Activated CD4-positive, CD25-positive, alpha-beta regulatory T cell treated with anti-CD3 and anti-CD28 coated beads, Interleukin-2, amount 50 U/mL, for 16 hours (primary cell): ENCODE measurements at places on chromosomes 1 and 21.

DNA sequence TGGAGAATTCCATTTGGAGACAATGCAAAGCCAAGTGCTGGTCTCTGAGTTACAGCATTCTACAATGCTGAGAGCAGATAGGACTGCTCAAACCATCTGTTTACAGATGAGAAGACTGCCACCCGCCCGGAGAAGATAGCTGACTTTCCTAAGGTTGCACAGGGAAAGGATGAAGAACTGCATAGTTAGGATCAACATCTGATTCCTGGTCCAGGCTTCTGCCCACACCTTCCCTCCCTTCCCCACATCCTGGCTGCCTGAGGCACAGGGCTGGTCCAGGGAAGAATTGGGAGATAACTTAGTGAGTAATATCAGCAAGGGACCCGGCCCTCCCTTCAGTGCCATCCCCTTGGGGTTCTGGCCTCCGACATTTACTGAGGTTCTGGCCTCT is 2.0 kb downstream of the SERINC2 start:
- DNase-seq: no peak

DNA sequence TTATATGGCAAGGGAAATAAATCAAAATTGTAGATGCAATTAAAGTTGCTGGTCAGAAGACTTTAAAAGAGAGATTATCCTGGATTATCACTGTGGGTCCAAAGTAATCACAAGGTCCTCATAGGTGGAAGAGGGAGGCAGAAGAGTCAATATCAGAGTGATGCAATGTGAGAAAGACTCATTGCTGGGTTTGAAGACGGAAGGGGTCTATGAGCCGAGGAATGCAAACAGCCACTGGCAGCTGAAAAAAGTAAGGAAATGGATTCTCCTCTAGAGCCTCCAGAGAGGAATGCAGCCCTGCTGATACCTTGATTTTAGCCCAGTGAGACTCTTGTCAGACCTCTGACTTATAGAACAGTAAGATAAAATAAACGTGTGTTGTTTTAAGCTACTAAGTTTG is 59.8 kb upstream of the MUTYH start:
- no peak for DNase-seq

DNA sequence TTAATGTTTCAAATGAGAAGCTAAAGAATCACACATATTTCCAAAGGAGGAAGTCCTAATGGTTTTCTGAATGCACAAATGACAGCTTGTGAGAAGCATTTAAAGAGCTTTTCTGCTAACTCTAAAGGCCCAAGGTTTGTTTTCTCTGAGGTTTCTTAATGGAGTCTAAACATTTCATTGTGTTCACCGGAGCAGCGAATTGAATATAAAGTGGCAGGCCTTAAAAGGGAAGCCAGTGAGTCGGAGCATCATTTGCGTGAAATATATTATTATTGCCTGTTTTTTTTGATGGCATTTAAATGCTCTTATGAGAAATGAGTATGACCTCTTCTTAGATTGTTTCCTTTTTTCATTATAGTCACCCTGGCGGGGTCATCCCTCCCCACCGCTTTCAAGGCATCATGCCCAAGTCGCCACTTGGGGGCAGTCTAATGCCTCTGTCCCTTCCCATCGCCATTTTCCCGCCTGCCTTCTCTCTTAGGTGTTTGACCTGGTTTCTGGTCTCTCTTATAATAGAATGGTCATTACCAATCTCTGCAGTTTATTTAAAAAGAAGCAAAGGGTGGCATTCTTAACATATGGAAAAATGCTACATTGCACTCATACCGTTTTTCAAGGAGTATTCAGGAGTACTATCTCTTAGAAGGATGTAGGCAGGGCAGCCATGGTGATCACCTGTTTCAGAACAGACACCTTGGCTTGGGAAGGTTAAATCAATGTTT is 25.3 kb upstream of the OVAAL start:
- DNase-seq: peak; percentile 24

DNA sequence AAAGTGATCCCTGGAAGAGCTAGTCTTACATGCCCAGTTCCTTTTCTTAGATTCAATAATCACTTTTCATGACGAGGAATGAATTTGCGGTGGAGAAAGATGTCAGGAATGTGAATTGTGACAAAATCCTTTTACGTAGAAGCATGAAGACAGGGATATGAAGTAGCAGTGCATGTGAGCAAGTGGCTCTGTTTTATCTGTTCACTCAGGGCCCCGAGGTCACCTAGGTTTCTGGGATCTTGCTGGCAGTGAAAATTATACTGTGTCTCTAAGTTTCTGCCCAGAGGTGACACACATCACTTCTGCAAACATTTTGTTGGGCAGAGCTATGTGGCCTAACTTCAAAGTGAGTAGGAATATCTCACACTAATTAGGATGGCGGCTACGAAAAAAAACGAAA is 79.3 kb downstream of the USP25 start:
- no peak for DNase-seq

DNA sequence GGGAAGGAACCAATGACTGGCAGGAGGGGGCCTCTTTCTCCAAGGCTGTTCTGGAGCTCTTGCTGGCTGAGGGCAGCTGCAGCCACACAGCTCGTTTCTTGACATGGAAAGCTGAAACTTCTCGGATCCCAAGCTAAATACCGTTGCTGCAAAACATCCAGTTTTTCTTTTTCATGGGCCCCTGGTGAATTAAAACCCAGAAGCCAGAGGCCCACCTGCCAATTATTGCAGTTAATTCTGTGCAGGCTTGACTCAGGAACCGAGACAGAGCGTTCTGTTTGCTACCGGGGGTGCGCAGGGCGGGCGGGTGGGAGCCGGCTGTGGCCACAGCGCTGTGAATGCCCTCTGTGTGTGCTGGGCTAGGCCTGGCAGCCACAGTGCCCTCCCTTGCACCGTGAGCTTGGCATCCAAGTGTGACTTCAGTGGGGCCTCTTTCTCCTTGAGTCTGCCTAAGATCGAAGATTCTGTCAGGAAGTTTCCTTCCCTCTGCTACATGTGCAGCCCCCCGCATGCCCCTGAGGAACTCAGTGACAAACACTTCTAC is 19.9 kb upstream of the KCNE2 start:
- no peak for DNase-seq

DNA sequence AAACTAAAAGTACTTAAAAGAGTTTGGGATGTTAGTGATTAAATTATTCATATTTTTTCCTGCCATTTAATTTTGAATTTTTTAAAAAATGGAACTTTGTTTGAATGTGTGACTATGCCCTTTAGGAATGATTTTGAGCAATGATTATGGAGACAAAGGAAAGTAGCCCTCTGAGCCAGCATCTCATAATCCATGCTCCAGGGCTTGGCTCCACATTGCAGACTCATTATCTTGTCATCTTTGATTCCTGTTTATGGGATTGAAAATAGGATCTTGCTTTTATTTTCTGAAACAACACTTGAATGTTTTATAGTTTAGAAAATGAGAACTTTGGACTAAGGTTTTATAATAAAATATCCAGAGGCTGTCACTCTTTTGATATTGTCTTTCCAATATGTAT is 14.5 kb downstream of the AXDND1 start:
- DNase-seq: no peak

GRCh38 chr1:118987468-118988185 is 516 bp downstream of the TBX15 start:
- DNase-seq: no peak

GRCh38 chr1:158147401-158147800 is 33.3 kb upstream of the CD1D start:
- DNase-seq: no peak

- no peak for DNase-seq
These were observed 181.3 kb downstream of the ETS2 start for GRCh38 chr21:38986806-38987632.

GRCh38 chr1:2269922-2270259 is 41.8 kb downstream of the SKI start:
- DNase-seq: no peak

DNA sequence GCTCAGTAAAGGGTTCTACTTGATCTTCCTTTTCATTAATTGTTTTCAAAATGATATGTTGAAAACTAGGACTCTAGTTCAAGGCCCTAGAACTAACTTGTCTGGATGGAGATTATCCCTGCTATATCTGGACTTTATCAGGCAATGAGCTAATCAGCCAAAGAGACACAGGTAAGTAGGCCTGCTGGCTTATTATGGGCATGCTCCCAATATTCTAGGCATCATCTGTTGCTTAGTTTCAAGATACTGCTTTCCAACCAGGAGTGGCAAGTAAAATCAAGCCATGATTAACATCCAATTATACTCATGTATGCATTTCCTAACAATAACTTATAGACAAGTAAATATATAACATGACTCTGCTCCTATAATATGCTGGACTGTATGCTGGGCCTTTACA is 4.2 kb downstream of the DNASE2B start:
- no peak for DNase-seq

- DNase-seq: no peak
These were observed 13.1 kb downstream of the SDCCAG8 start for GRCh38 chr1:243268751-243269460.

- no peak for DNase-seq
These were observed 2.1 kb downstream of the SLAMF6 start for GRCh38 chr1:160520999-160521398.

DNA sequence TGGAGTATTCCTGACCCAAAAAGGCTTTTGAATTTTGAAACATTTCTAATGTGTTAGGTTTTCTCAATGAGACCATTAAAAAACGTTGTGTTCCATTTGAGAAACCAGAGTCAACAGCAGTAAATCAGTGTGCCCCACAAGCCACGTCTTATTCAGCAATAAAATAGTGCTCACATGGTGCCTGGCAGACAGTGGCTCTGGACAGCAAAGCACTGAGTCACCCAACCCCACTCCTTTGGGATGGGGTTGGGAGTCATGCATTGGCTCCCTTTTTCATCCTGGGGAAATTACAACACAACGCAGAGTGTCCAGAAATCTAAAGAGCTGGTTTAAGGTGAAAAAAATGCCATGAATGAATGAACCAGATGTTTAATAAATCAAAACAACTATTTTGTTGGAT is 46.5 kb downstream of the KCNJ15 start:
- no peak for DNase-seq

GRCh38 chr1:114126261-114127095 is 27.2 kb downstream of the SYT6 start:
- no peak for DNase-seq
